ENCODE measurements at places on chromosomes 12 and 14.

- no peak for DNase-seq
Measured at GRCh38 chr12:91064640-91065039, 6.8 kb upstream of the KERA start.

GRCh38 chr14:59983048-59983447, 63.1 kb downstream of the LRRC9 start:
- no peak for DNase-seq

DNA sequence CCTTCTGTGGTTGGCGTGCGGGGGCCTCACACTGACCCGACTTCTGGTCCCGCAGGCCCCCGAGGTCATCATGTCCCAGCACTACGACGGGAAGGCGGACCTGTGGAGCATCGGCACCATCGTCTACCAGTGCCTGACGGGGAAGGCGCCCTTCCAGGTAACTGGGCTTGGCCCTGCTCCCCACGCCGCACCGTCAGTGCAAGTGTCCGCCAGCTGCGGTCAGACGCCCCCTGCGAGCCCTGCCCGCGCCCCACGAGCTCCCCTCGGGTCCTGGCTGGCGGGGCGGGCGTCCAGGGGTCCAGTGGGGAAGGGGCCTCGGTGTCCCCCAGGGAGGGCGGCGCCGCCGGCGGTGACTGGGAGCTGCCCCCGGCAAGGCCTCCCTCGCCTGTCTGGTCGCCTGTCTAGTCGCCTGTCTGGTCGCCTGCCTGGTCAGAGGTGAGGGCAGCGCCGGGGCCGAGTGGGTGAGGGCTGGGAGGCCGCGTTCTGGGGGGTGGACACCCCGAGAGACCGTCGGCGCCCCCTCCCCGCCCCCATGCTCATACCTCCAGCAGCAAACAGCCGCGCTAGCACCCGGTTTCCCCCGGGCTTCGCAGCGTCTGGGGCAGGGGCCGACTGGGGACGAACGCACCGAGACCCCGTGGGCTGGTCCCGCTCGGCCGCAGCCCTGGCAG, 14.8 kb downstream of the ULK1 start:
- DNase-seq, result no peak

DNA sequence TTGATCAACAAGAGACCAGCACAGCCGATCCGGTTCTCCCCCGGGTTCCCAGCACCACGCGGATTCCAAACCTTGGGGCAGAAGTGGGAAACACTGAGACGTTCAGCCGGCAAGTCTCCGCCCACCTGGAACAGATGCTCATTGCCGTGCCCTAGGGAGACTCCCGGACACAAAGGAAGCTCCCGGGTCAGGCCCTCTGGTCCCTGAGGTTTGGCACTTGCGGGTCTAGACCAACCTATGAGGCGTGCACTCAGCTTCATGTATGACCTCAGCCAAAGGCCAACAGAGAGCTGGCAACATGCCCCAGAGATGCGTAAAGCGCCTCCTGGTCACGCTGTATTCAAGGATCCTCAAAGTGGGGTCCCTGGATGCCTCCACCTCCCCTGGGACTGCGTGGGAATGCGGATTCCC, 2.5 kb downstream of the RIMBP2 start:
- DNase-seq, result no peak

DNA sequence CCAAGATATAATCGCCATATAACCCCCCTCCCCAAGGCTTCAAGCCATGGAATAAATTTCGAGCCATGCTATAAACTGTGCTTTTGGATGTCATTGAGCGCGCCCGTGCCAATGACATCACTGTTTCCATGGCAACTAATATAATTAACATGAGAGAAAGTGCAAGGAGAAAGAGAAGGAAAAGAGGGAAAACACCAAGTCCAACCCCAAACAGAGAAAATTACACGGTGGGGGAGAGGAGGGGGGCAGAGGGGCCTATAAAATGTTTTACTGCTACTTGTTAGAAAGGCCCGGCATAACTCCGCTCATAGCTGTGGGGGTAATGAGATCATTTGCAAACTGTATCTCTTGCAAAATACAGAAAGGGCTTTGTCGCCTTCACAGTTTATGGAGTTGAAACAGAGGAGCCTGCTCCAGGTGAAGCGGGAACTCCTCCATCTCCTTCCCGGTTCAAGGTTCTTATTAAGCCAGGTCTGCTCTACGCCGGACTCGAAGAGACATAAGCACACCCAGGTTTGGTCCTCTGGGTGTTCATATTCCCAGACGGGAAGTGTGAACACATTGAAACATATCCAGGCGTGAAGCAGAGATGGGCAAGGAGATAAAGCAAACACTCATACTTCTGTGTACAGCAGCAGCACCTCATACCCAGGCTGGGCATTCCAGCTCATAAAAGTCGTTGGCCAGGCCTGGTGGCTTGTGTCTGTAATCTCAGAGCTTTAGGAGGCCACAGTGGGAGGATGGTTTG, 99.1 kb upstream of the MAP1LC3B2 start:
- DNase-seq, result no peak

GRCh38 chr12:51240971-51241370, 2.3 kb downstream of the DAZAP2 start:
- DNase-seq, result no peak

DNA sequence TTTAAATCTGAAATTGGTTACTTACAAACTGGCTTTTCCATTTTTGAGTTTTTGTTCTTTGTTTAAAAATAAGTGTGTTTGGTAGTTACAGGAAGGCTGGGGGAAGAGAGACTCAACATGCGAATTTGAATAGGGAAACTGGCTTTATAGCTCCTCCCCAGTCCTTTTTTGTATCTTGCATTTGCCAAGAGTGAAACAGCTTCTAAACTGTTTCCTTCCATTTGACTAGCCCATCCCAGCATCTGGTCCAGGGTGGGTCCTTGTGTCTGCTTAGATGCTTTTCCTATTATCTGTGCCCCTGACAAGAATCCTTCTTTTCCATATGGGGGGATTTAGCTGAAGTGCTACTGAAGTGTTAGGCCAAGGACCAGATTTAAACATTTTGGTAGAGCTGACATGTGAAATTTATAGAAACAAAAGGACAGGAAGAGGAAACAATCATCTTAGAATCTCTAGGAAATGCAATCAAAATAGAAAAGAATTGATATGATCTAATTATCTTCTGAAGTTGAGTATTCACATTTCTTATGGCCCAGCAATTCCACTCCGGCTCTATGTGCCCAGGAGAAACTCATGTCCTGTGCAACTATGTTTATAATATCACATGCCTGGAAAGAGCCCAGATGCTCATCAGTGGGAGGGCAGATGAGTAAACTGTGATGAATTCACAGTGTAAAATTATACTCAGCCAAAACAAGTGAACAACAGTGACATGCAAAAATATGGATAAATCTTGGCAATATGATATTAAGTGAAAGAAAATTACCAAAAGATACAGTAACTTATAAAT, 7.4 kb downstream of the SMOC1 start:
- DNase-seq, result no peak

DNA sequence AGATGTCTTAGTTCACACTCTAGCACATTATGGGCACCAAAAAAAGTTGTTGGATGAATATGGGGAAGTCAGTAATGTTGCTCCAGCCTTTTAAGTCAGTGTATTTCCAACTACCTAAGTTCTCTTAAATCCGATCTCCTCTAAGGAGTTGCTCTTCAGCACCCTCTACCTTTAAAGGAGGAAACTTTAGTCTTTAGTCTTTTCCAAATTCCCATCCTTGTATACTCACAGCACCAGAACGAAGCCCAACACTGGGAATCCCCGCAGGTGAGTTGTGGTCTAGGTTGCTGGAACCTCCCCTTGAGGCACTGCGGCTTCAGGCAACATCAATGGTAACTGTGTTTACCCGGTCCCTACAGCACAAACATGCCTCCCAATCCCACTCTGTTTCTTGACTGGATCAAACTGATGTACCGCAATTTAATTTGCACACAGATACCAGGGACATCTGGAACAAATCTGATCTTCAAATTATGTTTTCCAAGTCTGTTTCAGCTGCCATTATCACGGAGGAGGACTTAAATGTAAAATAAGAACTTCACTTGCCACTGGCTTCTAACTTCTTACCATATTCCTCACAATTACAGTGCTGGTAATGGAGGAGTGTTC, 179.0 kb downstream of the FOXN3 start:
- DNase-seq, result no peak

- no peak for DNase-seq
Measured at GRCh38 chr14:99224116-99224910, 47.7 kb downstream of the BCL11B start.

GRCh38 chr12:93883436-93884154, 206.4 kb downstream of the CRADD start:
- DNase-seq, result no peak

DNA sequence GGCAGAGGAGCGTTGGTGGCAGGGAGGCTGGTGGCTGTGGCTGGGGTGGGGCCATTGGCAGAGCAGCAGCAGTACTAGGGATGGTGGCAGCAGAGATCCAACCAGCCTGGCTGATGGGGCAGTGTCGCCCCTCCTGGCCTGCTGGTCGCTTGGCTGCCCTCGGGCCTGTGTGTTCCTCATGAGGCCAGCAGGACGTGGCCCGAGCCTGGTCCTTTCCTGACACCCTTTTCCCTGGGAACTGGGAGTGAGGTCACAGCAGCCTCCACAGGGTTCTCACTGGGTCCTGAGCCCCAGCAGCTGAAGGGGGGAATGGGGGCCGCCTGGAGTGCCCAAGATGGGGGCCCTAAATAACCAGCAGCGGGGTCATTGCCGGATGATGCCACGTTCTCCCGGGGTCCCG, 46.1 kb downstream of the KIF26A start:
- no peak for DNase-seq

GRCh38 chr12:73308747-73309146, 1036.6 kb downstream of the TRHDE start:
- no peak for DNase-seq

GRCh38 chr12:127383281-127383680, 883.7 kb upstream of the TMEM132C start:
- no peak for DNase-seq

DNA sequence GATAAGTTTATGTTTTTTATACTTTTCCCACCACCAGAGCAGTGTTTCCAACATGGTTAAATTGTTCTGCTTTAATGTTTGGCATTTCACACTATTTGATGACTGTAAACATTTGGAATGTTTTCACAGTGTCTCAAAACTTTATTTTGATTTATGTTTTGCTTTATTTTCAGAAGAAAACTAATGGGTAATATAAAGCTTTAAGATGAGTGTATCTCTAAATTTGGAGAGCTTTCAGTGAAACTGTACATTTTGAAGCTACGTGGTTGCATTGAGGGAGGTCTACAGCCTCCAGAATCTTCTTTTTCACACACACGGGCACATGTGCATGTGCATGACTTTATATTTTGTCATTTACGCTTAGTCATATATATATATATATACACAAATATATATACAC, 10.7 kb downstream of the BICD1 start:
- no peak for DNase-seq

- DNase-seq, result no peak
Measured at GRCh38 chr14:24504425-24504950, 3.6 kb downstream of the CMA1 start.

DNA sequence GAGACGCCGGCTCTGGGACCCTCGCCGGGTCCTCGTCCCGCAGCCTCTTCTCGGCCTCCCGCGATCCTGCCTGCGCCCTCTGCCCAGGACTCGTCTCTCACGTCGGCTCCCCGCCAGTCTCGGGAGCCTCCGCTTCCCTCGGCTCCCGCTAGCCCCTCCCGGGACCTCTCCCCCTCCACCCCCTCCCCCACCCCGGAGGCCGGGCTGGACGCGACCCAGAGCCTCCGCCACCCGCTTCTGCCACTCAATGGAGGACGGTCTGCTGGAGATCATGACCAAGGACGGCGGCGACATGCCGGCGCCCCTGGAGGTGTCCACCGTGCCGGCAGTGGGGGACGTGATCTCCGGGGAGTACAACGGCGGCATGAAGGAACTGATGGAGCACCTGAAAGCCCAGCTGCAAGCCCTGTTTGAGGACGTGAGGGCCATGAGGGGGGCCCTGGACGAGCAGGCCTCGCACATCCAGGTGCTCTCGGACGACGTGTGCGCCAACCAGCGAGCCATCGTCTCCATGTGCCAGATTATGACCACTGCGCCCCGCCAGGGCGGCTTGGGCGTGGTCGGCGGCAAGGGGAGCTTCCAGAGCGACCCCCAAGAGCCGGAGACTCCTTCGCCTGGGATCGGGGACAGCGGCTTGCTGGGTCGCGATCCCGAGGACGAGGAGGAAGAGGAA, 568 bp downstream of the CCDC184 start:
- DNase-seq, result no peak

DNA sequence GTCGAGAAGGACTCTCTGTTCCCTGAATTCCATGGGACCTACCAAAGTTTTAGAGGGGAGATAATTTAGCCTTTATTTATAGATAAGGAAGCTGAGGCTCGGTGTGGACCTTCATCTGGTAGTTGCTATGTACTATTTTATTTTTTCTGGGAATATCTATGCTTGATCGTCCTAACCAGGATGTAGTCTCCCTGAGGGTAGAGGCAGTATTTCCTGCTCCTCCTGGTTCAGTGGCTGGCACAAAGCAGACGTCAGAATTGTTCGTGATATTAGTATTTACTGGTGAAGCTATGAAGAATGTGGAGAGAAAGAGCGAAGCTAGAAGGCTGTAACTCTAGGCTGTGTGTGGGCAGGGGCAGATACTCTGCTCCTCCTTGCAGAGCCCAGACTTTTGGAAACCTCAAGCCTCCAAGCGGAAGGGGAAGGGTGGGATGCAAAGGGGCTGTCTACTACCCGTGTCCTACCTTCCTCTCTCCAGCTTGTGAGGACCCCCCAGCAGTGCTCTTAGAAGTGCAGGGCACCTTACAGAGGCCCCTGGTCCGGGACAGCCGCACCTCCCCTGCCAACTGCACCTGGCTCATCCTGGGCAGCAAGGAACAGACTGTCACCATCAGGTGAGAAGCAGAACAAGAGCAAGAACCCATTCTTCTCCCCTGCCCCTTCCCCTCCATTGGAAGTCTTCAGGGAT, 1.4 kb downstream of the LRP10 start:
- no peak for DNase-seq

GRCh38 chr14:73888460-73888725, 1.7 kb downstream of the ZNF410 start:
- no peak for DNase-seq

GRCh38 chr14:68451696-68452373, 341.0 kb downstream of the ZFP36L1 start:
- no peak for DNase-seq

DNA sequence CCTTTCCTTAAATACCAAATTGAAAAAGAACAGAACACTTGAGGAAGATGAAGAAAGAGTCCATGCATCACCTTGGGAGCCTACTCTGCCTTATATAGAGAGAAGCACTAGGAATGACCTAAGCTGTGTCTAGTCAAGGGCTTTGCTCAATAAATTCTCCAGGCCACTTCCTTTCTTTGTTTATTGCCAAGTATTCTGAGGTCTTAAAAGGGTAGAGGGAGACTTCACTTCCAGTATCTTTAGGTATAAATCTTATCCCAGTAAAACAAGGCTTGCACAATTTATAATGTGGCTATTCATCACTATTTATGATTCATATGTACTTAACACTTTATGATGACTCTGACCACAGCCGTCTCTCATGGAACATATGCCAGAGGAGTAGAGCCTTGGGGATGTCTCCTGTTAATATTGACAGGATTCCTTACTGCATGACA, 85.1 kb upstream of the ARHGAP5 start:
- no peak for DNase-seq

GRCh38 chr12:68113644-68114043, 45.9 kb downstream of the IFNG start:
- no peak for DNase-seq

All from GDM1 (cell line).